ENCODE measurements at places on chromosomes 3 and 15. TPM values are rescaled to one million over a fixed set of nuclear protein-coding genes. Genes with fewer than 3 reads are reported as not detected.

EXD1 gene
- polyA plus RNA-seq: 0.16 TPM

BMF gene
- 36.5 TPM for polyA plus RNA-seq

PPM1L gene
- polyA plus RNA-seq: 7.6 TPM

ITIH1 gene
- polyA plus RNA-seq: 7.6 TPM

- DNase-seq: no peak
Observed at GRCh38 chr15:85280203-85280602, 100.2 kb upstream of the AKAP13 start.

- no peak for DNase-seq
Observed at GRCh38 chr15:71313806-71314205, 198.5 kb downstream of the THSD4 start.

- DNase-seq: no peak
Observed at GRCh38 chr15:100663086-100663914, 60.9 kb downstream of the ASB7 start.

GRCh38 chr3:24689353-24689752 is 194.7 kb upstream of the THRB start:
- no peak for DNase-seq

DNA sequence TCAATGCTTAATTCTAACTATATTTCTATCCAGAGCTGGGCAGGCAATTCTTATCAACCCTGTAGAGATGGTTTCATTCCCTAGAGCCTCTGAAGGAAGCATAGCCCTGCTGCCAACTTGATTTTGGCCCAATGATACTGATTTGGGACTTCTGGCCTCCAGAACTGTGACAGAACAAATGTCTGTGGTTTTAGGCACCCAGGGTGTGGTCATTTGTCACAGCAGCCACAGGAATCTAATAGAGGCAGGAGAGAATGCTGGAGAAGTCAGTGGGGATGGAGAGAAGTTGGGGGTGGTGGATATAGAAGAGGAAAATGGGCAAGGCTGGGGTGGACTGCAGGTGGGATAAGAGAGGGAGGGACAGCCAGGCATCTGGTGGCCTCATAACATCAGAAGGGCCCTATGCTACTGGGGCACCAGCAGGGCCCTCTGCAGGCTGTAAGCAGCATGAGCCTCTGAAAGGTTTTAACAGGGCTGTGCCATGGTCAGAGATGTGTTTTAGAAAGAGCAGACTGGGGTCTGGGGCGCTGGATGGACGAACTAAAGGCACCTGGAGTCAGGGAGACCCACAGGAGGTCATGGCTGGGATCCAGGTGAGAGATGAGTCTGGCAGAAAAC is 19.8 kb downstream of the MRPS11 start:
- DNase-seq: no peak

- DNase-seq: no peak
Observed at GRCh38 chr15:64897345-64897985, 14.2 kb upstream of the ANKDD1A start.

- peak; percentile 45 for DNase-seq
Observed at GRCh38 chr3:36944012-36944640, 728 bp downstream of the TRANK1 start.

- no peak for DNase-seq
Observed at GRCh38 chr15:53447053-53447574, 312.3 kb downstream of the WDR72 start.

DNA sequence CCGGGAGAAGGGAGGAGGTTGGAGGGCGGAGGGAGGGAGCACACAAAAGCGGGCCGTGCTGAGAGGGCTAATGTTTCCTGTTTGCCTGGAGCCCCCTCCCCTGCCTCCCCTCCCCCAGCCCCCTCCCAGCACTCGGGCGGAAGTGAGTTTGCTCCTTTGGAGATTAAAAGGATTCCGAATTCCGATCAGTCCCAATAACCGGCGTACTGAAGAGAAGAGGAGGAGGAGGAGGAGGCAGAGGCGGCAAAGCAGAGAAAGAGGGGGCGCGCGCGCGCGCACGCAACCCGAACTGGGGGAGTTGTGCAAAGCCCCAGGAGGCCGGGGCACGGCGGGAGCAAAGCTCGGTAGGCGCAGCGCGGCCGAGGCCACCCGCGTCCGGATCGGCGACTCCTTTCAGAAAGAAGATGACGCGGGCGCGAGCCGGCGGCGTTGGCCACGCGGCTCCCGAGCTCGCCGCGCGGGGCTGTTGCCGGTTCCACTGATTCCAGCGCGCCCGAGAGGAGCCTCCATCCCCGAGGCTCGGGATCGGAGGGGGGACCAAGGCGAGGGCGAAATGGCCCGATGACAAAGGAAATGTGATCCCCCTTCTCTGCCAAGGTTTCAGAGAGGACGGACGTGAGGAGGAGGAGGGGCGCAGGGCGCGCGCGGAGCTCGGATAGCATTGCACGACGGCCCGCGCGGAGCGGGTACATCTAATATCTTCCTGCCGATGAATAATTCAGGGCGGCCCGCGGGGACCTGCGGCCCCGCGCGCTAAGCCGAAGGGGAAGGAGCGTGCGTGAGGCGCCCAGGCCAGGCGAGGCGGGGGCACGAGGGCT is 1.1 kb upstream of the TRIM71 start:
- no peak for DNase-seq

DNA sequence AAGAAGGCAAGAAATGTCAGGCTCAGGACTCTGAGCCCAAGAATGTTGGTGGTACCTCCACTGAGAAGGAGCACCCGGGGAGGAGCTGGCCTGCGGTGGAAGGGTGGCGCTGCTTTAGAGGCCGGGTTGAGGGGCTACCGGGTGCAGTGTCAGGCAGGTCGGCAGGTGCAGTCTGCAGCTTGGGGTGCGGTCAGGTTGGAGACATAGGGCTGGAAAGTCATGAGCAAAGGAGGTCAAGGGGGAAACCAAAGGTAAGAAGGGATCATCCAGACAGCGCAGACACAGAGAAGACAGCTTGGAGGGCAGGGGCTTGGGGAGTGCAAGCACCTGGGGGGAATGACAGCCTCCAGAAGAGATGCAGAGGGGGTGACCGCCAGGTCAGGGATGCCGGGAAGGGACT is 274.4 kb upstream of the LYSMD4 start:
- DNase-seq: no peak

- no peak for DNase-seq
Observed at GRCh38 chr15:92889390-92890107, 10.6 kb upstream of the CHD2 start.

DNA sequence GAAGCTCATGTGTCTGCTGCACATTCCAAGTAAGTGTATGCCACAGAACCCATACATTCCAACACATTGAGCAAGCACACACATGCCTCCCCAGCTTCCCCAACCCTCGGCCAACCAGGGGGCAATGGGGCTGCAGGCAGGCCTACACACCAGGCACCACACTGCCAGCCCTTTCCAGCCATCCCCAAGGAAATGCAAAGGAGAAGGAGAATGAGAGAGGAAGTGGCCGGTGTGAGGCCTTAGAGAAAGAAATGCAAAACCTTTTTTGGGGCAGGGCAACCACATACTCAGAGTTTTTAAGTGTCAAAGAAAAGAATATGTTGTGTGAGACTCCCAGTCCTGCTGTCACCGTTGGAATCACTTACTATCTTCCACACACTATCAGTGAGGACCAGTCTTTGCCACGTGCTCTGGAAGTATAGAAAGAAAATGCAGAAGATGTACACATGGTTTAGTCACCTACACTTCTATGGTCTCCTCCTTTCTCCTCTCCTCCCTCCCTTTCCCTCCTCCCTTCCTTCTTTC is 11.1 kb downstream of the IGF2BP2 start:
- no peak for DNase-seq

- DNase-seq: no peak
Observed at GRCh38 chr3:13167064-13167743, 94.0 kb upstream of the IQSEC1 start.

DNA sequence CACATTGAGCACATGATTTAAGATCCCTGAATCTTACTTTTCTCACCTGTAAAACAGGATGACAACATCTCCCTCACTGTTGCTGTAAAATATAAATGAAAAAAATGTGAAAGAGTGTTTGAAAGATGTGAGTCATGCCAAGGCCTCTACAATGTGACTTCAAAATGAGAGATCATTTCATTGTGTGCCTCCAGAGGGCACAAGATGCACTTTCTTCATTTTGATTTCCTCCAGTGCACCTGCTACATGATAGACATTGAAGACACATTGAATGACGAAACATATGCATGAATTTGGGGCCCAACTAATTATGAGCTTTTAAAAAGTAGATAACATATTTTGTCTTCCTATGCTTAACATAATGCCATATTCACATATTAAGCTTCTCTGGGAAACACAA is 170.3 kb downstream of the MOBP start:
- DNase-seq: no peak

DNA sequence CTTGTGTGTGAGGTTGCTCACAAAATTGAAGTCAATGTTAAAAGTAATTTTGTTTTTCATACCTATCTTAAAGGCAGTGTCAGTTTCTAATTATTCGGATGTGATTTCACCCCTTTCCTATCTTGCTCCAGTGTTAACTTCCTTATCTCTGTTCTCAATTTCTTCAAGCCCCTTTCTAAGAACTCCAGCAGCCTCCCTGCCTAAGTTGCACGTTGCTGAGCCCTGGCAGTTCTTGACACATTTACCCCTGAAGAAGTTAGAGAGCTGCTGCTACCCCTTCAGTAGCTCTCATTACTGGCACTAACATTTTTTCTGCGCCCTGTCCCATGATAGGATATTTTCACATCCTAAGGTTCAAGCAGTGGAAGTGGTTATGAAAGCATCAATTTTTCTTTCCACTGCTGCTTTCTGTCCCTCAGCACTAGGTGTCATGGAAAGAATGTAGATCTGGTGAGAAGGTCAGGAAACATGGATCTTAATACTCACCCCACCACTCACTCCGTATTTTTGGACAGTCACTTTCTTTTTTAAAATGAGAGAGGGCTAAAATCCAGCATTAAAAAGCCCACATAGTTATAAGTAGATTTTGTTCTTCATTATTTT is 62.9 kb downstream of the OPA1 start:
- no peak for DNase-seq

All from left renal cortex interstitium (tissue), 4 donors.